Activated CD4-positive, alpha-beta T cell treated with anti-CD3 and anti-CD28 coated beads, Interleukin-2, amount 50 U/mL, for 48 hours (primary cell): ENCODE measurements at places on chromosomes 6 and 20.
A peak's percentile ranks its signal among the peaks of the same experiment; 100 is the strongest.

- DNase-seq, result no peak
Observed at GRCh38 chr6:34049395-34050342, 96.2 kb downstream of the GRM4 start.

- no peak for DNase-seq
Observed at GRCh38 chr6:44606504-44606903, 219.0 kb downstream of the CDC5L start.

DNA sequence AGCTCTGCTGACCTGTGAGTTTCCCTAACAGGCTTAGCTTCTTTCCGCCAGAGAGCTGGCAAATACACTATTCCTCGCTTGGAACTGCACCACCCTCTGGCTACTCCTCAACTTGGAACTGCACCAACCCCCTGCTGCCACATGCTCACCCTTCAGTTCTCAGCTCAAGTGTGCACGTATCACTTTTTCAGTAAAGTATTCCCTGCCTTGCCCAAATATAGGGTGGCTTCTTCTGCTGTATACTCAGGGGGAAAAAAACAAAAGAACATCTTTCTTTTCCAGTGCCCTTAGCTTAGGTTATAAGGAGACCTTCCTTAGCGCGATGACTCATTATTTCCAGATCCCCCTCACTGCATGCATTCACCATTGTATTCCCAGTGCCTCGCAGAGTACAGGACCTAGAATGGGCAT lies 21.2 kb downstream of the GNAS-AS1 start:
- no peak for DNase-seq

- DNase-seq, result no peak
Observed at GRCh38 chr6:130918171-130918570, 91.0 kb downstream of the SMLR1 start.

DNA sequence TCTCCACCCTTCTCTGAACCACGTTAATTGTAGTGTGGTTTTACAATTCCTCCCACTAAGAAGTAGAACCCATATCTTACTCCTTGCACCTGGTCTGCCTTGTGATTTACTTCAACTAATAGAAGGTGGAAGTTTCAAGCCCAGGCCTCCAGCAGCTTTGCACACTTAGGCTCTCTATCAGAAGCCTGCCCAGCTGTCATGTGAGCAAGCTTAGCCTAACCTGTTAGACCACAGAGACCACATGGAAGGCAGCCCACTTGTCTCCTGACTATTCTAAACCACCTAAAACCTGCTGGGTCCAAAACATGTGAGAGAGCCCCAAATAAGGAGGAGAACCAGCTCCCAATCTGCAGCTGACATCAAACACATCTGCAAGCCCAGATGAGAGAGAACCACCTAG lies 127.6 kb upstream of the BTBD3 start:
- DNase-seq, result no peak

GRCh38 chr20:40173872-40174271 lies 515.2 kb downstream of the MAFB start:
- DNase-seq, result no peak

GRCh38 chr6:87237804-87238203 lies 82.4 kb downstream of the ZNF292 start:
- no peak for DNase-seq

GRCh38 chr6:30578051-30578450 lies 6.8 kb downstream of the ABCF1 start:
- no peak for DNase-seq

- DNase-seq, result no peak
Observed at GRCh38 chr6:158471339-158471738, 88.6 kb upstream of the TMEM181 start.

- no peak for DNase-seq
Observed at GRCh38 chr6:55772730-55773129, 102.7 kb downstream of the BMP5 start.

GRCh38 chr6:22627644-22628043 lies 58.3 kb downstream of the HDGFL1 start:
- DNase-seq, result no peak

GRCh38 chr20:48380661-48381060 lies 447.1 kb downstream of the PREX1 start:
- DNase-seq, result no peak

DNA sequence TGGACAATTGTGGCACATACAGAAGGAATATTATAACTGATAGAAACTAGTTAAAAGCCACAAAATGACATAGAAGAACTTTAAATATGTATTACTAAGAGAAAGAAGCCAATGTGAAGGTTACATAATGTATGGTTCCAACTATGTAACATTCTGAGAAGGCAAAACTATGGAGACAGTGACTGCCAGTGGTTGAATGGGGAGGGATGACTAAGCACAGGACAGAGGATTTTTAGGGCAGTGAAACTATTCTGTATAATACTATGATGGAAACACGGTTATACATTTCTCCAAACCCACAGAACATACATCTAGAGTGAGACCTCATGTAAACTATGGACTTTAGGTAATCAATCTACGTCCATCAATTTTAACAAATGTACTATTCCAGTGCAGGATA lies 22.4 kb downstream of the SYNCRIP start:
- DNase-seq, result no peak

- DNase-seq, result no peak
Observed at GRCh38 chr6:39850736-39851297, 58.6 kb downstream of the DAAM2 start.

- DNase-seq, result no peak
Observed at GRCh38 chr6:93177438-93177837, 241.9 kb downstream of the EPHA7 start.

DNA sequence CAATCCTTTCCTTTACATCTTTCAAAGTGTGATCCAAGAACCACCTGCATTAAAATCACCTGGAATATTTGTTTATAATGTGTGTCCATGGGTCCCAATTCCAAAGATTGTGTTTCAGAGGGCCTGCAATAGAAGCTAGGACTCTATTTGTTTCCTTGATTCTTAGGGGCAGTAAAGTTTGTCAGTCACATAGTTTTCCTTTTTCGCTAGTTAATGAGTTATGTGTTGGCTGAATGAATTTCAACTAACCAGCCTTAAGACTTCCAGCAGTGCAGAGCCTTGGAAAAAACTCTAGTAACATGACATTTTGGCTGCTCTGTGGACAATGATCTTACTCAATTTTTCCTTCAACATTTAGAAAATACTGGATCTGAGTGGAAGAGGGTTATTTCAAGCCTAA lies 11.3 kb downstream of the FAM217A start:
- DNase-seq, result no peak

DNA sequence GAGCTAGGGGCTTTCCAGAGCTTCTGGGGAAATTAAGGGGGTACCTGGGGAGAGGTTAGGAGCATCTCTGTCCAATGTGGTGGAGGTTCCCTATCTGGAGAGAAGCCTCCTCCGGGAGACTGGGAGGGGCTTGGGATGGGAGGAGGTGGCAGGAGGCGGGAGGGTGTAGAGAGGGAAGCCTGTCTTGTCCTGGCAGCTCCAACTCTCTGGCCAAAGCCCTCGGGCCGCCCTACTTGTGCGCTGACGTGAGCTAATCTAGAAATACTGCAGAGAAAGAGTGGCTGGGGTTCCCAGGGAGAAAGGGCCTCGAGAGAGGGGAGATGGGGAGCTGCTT lies 1.6 kb upstream of the SLC32A1 start:
- no peak for DNase-seq

GRCh38 chr6:11830105-11830504 lies 51.5 kb upstream of the ADTRP start:
- DNase-seq, result no peak

GRCh38 chr6:155223646-155224451 lies 40.0 kb upstream of the CLDN20 start:
- peak; percentile 59 for DNase-seq

- DNase-seq, result no peak
Observed at GRCh38 chr20:17638835-17639407, 43.1 kb downstream of the RRBP1 start.

- no peak for DNase-seq
Observed at GRCh38 chr20:63752411-63753101, 13.0 kb downstream of the SLC2A4RG start.

DNA sequence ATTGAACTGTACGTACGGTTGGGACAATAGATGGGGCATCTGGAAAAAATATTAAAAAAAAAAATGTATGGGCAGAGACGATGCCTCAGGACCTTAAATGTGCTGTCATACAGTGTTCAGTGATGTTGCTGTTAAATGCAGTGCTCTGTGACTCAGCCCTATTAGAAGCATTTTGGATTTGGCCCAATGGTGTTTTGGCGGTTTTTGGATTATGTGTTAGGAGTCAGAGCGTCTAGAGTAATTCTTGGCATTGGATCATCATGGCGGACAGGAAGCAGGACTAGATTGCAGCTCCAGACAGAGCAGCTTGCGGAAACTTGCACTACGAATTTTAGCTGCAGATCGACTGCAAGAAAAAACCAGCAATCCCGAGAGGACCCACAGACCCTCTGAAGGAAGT lies 280.0 kb downstream of the SOX4 start:
- no peak for DNase-seq

- no peak for DNase-seq
Observed at GRCh38 chr6:48542191-48542590, 431.2 kb upstream of the PTCHD4 start.

GRCh38 chr6:8736156-8736895 lies 301.0 kb upstream of the SLC35B3 start:
- DNase-seq, result no peak

DNA sequence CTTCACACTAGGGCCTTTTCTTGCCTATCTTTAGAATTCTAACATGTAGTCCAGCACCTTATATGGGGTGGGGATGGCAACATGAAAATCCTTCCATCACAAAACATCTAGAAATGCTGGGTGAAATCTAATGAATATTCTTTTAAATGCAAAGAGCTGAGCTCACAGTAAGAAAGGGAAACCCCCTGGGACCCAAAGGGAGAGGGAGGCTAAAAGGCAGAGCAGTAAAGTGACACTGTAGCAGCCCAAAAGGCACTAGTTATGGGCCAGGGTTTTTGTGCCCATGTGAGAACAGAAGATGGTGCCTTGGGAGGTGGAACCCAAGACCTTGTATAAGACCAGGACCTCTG lies 66.7 kb downstream of the TRAM2 start:
- DNase-seq, result no peak

- no peak for DNase-seq
Observed at GRCh38 chr6:105483492-105483891, 80.6 kb upstream of the PREP start.

DNA sequence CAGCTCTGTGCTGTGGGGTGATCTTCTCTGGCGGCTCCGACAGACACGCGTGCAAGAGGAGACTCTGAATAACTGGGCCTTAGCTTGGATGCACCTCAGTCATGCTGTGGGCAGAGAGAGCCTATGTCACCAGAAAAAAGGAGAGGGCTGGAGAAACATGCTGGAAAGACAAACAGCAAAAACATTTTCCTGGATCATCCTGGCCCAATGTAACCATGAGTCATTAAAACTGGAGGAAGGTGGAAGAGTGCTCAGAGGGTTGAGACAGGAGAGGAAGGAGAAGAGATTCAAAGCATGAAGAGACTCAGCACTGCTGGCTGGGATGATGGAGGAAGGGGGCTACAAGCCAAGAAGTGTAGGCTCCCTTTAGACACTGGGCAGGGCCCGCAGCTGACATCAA lies 292.0 kb downstream of the CDH26 start:
- no peak for DNase-seq

- DNase-seq, result peak; percentile 43
Observed at GRCh38 chr6:17714879-17715851, 8.4 kb upstream of the NUP153 start.

- DNase-seq, result no peak
Observed at GRCh38 chr6:97459986-97460385, 177.0 kb upstream of the MMS22L start.

GRCh38 chr20:48875233-48875913 lies 46.1 kb upstream of the ARFGEF2 start:
- DNase-seq, result no peak

DNA sequence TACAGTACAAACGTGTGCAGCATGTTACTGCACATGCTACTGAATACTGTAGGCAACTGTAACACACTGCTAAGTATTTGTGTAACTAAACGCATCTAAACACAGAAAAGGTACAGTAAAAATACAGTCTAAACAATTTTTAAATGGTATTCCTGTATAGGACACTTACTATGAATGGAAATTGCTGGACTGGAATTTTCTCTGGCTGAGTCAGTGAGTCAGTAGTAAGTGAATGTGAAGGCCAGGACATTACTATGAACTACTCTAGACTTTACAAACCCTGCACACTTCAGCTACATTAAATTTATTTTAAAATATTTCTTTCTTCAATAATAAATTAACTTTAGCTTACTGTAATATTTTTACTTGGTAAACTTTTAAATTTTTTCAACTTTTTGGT lies 225.0 kb upstream of the TENT5A start:
- DNase-seq, result no peak

GRCh38 chr6:70375166-70375565 lies 38.1 kb upstream of the FAM135A start:
- no peak for DNase-seq

GRCh38 chr20:39607141-39607540 lies 645.0 kb downstream of the DHX35 start:
- DNase-seq, result no peak

DNA sequence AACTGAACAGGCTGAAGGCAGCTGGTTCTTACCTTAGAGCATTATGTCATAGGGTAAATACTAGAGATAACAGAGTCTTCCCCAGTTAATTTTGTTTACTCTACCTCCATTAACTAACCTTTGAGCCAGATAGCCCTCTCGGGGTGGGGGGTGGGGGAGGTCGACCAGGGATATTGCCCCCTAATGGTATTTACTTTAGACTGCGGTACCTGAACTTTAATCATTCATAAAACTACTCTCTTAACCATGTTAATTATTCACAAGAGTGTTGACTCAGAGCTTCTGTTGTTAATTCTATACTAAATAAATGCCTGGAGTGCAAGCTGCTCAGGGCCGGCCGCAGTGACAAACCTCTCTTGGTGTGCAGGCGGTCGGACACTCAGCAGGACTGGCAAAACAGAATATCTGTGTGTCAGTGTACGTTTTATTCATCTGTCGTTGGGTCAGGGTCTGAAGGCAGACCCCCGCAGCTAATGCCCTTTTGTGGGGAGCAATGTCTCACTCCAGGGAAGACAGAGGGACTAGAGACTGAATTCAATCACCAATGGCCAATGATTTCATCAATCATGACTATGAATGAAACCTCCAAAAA lies 152.4 kb upstream of the COL21A1 start:
- no peak for DNase-seq

- no peak for DNase-seq
Observed at GRCh38 chr6:158500016-158500735, 59.7 kb upstream of the TMEM181 start.

- DNase-seq, result no peak
Observed at GRCh38 chr6:100163035-100163434, 169.0 kb upstream of the MCHR2 start.

- no peak for DNase-seq
Observed at GRCh38 chr20:4152696-4153235, 137.4 kb upstream of the RNF24 start.

DNA sequence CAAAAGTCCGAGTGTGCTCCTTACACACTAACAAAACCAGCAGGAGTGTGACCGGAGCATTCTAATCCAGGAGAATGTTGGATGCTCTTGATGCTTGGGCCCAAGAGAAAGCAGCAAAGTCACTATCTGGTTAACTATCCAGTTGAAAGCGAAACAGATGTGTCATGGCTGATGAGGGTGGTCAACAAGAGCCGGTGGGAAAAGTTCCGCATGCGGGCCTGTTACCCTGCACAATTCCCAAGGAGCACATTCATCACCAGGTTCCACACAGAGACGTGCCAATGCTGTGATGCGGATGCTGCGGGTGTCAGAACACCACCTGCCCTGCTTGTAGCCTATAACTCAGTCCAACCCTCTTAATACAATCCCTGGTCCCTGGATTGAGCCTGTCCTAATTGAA lies 38.7 kb downstream of the IL20RA start:
- DNase-seq, result no peak
